ENCODE measurements at places on chromosomes 7 and 10.

DNA sequence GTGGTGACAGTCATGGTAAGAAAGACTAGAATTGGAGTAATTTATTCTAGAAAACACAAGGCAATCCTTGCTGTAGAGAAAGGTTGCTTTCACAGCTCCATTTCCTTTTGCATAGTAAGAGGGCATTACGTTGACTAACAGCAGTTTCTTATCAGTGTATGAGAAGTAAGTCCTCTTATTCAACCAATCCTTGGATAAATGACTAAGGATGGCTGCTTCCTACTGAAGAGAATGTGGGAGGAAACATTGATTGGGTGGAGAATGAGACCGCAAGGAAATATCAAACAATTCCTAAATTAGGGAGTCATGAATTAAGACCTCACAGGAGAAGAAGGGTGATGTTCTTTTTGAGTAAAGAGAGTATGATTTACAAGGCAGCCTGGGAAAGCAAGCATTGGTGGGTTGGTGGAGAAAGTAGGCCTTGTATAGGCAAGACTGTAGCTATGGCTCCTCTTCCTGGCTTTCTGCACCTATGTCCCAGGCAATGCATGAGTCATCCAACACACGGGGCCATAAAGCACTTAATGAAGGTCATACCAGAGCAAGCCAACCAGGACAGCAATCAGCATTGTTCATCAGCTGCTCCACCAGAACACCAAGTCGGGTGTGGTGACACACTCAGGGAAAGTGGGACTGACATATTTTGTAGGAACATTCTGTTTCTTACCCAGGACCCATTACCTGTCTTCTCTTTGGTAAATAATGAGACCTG, 5.6 kb downstream of the MGAM start:
- DNase-seq = no peak

DNA sequence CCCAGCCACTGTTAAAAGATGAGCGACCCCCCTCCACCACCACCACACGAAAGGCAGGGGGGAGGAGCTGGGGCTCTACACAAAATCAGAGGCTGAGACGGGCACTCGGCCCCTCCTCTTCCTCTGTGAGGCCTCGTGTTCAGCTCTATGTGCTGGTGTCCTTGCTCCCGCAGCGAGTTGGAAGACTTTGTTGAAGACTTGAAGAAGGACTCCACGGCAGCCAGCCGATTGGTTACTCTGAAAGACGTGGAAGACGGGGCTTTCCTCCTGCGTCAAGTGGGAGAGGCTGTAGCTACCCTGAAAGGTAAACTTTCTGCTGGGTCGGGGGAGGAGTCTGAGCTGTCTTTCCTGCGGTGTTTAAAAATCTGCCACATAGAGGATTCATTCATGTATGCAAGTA, 203.7 kb downstream of the ARHGAP21 start:
- no peak for DNase-seq

GRCh38 chr10:95818668-95819067, 62.7 kb downstream of the ENTPD1 start:
- no peak for DNase-seq

- no peak for DNase-seq
Measured at GRCh38 chr7:116782177-116782711, 80.1 kb upstream of the CAPZA2 start.

DNA sequence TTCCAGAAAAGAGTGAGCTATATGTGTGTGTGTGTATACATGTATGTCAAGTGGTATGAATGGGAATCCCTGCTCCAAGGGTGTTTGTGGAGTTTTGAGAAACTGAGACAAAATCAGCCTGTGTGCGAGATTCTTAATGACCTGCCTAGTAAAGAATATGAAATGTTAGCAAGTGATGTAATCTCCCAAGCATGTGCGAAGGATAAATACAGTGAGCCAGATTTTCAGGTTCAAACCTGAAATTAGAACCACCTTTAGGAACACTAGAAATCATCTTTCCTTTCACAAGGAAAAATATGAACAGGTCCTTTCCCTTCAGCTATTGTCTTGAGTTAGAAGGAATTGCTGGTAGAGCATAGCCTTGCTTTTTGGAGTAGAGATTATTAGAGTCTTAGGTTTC, 457.6 kb downstream of the LRMDA start:
- no peak for DNase-seq

- DNase-seq = no peak
Measured at GRCh38 chr10:8543361-8544056, 489.0 kb downstream of the GATA3 start.

GRCh38 chr7:138645284-138645683, 55.9 kb downstream of the SVOPL start:
- no peak for DNase-seq
